ENCODE measurements at places on chromosomes 2 and 18.

DNA sequence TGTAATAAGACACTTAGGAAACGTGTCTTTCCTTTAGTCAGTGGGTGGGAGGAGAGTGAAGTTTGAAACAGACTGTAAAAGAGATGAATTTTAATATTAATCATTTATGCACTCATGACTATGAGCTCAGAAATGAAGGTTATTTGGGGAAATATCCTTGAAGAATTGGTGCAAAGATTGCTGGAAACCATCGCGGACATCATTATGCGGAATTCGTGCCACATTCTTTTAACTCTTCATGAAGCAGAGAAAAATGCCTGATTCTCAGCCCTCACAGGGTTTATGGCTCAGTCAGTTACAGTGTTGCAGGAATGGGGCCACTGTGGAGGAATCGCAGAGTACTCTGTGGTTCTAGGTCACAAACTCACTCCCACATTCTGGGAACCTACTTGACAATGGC lies 109.7 kb downstream of the RGPD3 start:
- DNase-seq, result no peak

DNA sequence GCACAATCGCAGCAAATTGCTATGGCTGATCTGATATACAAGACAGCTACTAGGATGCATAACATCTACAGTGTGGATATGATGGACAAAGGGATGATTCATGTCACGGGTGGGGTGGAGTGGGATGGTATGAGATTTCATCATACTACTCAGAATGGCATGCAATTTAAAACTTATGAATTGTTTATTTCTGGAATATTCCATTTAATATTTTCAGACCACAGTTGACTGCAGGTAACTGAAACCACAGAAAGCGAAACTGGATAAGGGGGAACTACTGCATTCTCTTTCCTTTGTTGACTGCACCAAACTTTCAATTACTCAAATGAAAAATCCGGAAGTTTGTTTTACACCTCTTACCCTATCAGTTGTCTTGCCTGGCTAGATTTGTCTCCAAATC lies 94.4 kb upstream of the NEUROD1 start:
- DNase-seq, result no peak

- no peak for DNase-seq
Measured at GRCh38 chr2:187486241-187486640, 38.2 kb upstream of the CALCRL start.

DNA sequence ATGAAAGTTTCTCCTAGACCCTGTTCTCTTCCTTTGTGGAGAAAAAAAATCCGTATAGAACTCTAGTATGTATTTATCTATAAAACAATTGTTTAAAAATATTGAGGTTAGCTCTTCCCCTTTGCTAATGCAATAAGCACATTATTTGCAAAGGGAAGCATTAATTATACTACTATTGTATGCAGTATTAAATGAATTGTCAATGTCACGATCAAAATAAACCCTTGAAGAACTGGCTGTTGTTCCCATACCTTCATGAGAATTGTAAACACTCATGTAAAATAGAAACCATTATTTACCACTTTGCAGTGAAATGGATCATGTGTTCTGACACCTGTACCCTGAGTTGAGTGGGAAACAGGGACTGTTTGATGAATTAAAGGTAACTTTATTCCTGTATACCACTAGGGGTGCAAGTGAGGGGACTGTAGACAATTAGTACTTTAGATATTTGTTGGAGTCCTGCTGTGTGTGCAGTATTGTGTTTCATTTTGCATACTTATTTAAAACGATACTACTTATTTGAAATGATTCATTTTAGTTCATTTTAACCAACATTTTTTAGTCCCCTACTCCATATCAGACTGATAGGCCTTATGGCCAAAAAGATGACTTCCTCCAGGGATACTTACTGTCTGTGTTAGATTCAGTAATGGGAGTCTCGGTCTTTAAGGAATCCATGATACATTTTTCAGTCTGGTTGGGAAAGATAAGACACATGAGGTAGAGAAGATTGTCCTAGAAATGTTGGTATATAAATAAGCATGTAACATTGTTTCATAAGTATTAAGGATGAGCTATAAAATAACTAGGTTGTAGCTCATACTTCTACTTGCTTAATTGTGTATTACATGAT lies 7.9 kb downstream of the PKP4 start:
- peak; percentile 19 for DNase-seq

DNA sequence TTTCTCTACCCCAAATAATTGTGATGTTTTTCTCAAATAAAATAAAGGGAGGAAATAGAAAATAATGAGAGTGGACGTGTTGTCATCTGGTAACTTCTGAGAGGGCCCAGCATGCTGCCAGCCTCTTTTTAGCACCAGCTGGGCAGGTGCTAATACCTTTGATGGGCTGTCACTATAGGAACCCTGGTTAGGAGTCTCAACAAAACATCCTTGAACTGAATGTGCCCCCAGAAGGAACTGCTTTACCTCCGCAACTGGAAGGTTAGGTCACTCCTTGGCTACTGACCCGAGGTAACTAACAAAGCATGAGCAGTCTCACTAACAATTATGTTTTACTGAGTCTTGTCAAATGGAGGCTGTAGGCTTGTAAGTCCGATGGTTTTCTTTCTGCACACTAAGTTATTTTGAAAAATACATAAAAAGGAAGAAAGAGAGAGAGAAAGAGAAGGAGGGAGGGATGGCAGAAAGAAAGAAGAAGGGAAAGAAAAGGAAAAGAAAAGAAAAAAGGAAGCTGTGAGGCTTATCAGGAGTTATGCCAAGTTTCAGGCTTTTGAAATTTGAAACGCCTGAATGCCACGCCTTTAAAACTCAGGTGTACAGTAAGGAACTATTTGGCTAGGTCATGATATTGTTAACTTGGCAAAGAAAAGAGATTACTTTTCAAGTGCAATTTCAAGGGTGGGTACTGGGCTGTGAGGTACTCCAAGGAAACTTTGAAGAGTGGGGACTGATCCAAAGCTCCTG lies 91.0 kb downstream of the TGIF1 start:
- DNase-seq, result peak; percentile 58

DNA sequence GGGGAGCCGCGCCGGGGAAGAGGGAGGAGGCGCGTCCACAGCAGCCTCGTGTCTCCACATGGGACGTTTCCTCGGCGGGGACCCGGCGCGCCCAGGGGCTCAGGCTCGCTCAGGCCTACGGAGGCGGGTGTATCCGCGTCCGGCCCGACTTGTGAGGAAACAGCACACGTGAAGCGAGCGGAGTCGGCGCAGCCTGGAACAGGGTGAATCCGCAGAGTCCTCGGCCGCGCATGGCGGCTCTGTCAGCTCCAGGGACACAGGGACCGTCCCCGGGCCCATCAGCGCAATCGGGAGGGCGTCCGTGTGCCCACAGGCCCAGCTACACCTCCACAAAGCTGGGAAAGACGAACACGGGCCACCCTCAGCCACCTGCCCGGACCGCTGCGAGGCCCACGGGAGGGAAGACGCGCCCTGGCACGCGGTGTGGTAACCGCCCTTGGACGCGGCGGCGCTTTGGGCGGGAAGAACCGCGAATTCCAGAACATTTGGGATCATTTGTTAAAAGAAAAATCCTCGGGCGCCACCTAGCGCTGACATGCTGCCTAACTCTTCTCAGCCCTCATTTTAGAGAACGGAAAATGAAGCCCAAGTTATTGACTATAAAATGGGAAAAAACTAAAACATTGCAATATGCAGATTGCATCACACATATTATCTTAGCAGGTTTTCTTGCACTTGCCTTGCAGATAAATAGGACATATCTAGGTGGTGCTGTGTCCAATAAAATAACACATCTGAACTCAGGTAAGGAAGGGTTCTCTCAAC lies 40.4 kb downstream of the TMEM18 start:
- peak; percentile 22 for DNase-seq

DNA sequence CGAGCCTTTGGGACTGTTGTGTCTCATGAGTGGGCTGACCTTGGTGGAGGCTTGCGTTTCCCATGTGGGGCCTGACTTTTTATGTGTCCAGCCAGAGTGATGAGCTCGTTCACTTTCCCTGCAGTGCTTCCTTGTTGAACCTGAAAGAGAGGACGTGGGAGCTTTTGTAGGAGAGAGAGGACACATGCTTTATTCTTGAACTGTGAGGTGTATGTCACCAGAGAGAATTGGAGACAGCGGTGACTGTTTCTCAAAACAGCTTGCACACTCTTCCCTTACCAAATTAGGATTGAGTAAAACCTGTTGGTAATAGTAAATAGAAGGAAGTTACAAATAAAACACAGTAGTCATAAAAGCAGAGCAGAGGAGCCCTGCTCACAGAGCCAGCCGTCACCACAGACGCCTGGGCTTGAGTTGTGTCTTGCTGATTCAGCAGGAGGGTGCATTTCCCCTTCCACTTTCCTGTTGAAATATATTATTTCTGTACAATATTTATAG lies 60.7 kb downstream of the INPP4A start:
- no peak for DNase-seq

- no peak for DNase-seq
Measured at GRCh38 chr2:7557376-7557775, 640.2 kb downstream of the RNF144A start.

- DNase-seq, result no peak
Measured at GRCh38 chr2:118987886-118988285, 45.9 kb downstream of the MARCO start.

DNA sequence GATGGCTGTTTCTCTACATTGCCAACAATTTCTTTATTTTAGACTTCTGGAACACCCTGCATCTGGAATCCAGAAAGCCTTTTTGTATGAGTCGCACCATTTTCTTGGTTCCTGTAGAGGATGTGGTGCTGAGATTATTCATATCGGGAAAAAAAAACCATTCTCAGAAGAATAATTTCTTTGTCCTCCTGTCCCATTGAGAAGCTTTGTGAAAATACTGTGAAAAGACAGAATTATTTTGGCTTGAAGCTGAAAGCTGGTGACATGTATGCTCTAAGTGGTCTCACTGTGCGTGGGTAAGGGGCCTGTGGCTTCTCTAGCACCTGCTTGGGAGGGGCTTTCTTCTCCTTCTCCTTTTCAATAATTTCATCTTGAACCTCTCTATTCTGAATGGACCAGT lies 138.4 kb downstream of the FAM210A start:
- DNase-seq, result no peak

- DNase-seq, result no peak
Measured at GRCh38 chr2:45445037-45445436, 166.0 kb downstream of the SRBD1 start.

DNA sequence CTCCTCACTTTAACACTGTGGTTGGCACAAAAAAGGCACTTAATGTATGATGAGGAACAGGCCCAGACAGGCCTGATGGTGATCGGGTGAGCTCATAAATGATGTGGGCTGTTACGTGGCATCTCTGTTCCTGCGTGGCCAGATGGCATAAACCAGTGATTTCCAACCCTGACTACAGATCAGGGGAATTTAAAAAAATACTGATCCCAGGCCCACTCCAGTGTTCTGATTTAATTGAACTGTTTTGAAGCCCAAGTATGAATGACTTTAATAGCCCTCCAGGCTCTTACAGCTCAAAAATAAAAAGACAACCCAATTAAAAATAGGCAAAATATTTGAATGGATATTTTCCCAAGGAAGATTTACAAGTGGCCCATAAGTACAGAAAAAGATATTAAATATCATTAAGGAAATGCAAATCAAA lies 48.2 kb downstream of the LIPG start:
- DNase-seq, result peak; percentile 38

GRCh38 chr2:140185076-140185475 lies 1404.9 kb upstream of the NXPH2 start:
- no peak for DNase-seq

DNA sequence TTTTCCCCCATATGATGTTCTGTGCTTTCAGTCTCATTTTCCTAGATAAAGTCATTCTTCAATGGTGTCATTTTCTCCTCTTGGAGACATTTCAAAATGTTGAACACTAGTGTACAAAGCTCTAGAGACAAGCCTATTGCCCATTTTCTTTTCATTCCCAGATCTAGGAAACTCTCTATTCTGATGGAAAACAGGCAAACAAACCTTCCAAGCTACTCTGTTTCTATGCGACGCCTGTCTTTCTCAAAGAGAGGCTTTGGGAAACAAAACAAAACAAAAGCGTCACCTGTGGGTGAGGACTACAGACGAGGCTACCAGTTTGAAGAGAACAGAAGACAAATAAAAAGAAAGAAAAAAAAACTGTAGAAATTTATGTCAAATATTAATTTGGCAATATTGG lies 311.0 kb downstream of the CBLN2 start:
- DNase-seq, result no peak

GRCh38 chr2:95264624-95265023 lies 9.6 kb upstream of the PROM2 start:
- DNase-seq, result no peak

DNA sequence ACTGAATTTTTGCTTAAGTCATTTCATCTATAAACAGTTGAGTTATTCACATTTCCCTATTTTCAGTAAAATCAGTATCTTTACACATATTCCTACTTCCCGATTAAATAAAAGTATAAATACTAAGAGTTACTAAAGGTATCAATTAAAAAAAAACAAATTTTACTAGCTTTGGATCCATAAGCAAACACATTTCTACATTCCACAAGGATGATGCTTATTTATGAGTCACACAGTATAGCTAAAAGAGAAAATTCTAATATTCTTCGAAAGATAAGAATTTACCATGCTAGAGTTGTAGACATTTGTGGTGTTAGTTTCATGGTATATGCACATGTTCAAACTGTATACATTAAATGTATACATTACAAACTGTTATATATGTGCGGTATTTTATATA lies 23.7 kb downstream of the PGAP1 start:
- DNase-seq, result no peak

DNA sequence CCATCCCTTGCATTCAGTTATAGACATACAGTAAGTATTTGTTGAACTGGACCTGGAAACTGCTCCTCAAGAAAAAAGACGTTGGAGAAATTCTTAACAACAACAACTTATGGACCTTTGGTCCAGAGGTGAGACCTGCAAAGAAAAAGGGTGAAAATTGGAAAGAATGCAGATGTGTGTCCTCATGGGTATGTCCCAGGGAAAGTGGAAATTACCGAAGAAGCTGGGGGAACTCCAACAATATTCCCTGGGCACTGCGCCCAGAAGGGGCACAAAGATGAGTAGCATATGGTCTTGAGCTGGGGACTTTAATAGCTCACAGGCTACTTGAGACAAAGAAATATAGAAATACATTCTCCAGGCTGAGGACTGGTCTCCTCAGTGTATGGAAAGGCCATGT lies 35.5 kb upstream of the YWHAQ start:
- peak; percentile 42 for DNase-seq

DNA sequence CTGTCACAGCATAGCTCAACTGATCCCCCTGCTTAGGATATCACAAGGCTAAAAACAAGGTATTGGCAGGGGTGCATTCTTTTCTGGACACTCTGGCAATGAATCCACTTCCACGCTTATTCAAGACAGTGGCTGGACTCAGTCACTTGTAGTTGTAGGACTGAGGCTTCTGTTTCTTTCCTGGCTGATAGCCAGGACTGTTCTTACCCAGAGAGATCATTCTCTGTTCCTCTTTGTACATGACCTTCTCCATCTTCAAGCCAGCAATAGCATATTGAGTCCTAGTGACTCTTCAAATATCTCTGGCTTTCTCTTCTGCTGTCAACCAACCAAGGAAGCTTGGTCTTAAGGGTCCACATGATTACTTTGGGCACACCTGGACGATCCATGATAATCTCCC lies 241.3 kb downstream of the RBM43 start:
- DNase-seq, result no peak

DNA sequence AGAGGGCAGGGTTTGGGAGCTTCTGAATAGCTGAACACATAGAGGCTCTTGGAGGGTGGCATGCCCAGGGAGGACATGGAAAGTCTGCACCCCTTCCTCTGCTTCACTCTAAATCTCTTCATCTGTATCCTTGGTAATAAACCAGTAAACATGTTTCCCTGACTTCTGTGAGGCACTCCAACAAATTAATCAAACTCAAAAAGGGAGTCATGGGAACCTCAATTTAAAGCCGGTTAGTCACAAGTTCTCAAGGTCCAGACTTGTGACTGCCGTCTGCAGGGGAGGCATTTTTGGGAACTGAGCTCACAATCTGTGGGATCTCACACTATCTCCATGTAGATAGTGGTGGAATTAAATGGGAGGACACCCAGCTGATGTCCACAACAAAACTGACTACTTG lies 33.1 kb upstream of the STON1 start:
- no peak for DNase-seq
